Endodermal cell (in vitro differentiated cells): ENCODE measurements at places on chromosomes 2 and 18.

DNA sequence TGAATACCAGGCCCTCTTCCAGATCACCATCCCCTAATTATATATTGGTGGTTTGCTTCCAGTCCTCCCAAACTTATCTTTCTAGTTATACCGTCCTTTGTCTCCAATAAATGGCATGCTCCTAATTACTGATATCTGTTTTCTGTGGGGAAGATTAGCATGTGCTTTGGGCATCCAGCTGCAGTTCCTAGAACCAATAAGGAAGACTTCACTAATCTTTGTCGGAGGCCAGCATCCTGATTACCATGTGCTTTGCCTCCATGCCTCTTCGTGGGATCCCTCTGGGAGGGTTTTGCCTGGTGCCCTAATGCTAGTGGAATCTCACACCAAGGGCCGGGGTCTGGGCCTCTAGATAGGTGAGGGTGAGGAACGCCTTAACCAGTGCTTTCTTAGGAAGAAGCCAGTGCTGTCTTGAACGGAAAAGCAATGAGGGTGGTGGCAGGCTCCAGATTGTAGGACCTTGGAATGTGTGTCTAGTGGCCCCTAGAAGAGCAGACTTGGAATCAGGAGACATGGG lies 47.7 kb downstream of the ACKR3 start:
- peak; percentile 57 for DNase-seq

- no peak for DNase-seq
Measured at GRCh38 chr18:62258616-62259015, 66.5 kb upstream of the TNFRSF11A start.

DNA sequence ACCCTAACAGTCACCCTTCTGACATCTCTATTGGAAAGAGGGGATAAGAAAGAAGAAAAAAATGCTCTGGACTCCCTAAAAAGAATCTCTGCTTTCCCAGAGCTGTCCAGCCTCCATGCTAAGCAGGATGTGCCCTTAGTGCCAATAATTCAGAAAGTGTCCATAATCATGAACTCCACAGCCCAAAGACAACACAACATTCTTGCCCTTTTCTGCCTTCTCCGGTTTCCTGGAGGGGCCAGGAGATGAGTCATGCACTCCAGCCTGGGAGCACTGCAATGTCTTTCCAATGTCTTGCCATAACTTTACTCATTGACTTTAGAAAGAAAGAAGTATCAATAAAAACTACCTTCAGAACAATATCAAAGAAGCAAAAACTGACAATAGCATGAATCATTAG lies 44.0 kb downstream of the KLF7 start:
- DNase-seq, result no peak

DNA sequence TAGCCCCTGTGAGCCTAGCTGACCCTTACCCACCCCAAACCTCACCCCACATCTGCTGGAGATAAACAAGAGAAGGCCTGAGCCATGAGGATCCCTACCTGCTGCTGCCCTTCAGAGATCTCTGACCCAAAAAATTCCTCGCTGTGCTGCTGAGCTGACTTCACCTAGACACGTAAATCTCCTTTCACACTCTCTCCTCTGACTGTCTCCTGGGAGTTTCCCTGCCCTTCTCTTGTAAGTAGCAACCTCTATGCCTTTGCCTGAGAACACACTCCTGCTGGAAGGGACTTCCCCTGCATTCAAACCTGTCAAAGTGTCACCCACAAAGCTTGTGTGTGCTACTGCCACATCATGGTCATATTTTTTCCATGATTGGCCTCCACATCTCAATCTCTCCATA lies 134.2 kb upstream of the NOL4 start:
- no peak for DNase-seq

DNA sequence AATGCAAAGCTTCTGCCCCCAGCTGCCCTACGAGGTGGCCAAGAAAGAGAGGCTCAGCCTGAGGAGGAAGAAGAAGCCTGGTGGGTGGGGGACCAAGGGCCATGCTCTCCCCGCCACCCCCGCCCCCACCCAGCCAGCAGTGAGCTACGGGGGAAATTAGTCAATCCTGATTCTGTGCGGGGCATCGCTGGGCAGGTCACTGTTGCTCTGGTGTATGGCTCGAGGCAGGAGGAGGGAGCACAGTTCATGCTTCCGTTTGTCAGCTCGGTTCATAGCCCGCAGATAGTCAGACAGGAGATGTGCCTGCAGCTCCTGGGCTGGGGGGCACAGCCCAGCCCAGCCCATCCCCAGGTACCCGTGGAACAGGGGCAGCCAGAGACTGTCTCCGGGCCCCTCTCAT lies 17.1 kb downstream of the RAMP1 start:
- DNase-seq, result no peak

- DNase-seq, result no peak
Measured at GRCh38 chr2:75390169-75390568, 170.6 kb downstream of the EVA1A start.

DNA sequence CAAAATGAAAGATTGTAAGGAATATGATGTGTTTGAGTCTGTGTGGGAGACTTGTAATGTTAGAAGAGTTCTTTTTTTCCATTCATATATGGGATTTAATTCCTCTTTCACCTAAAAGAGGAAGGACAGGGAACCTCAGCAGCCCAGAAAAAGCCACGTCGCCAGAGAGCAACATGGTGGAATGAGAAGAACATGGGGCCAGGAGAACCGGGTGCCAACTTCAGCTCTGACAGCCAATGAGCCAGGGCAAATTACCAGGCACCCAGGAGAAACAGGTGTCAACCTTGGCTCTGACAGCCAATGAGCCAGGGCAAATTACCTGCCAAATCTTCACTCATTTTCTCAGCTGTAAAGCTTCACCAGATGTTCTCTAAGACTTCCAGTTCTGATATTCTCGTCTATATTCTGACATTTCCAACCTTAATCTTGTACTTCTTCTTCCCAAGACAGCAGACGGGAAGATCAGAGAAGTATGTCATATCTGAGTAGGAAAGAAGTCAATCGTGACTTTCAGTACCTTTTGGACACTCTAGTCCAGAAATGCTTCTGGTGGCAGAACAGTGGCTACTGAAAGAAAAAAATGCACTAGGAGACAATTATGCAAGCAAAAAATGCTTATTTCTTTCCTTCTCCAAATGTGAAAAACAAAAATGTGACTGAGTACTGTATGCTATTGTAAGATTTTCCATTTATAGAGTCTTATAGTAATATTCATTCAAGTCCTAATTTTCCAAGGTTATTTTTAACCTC lies 79.2 kb upstream of the COL5A2 start:
- DNase-seq, result no peak

DNA sequence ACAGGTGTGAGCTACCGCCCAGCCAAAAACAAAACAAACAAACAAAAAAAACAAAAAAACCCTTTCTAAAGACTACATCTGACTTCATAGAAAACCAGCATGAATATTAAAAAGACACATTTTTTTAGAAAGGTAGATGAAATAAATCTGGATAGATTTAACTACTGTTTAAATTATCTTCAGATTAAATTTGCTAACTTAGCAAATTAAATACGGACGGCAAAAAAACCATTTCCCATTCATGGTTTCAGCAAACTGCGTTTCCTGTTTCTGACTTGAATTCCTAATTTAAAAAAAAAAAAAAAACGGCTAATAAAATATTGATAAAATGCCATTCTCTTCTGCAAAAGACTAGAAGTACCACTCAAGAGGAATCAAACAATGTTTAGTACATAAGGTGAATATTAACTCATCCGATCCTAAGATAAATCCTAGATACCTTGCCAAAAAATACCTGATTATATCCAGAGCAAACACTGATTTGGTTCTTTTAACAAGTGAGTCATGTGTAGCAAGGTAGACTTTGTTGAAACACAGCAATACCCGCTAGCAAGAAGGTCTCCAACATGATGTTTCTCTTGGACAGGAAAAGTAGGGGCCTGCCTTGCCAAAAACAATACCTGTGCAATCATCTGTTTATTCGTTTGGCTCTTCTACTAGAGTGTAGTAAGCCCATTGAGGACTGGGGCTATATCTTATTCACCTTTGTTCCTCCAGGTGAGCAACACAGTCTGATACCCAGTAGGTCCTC lies 96.2 kb downstream of the BARD1 start:
- no peak for DNase-seq

- DNase-seq, result no peak
Measured at GRCh38 chr2:119233326-119234020, 9.8 kb downstream of the STEAP3 start.

- no peak for DNase-seq
Measured at GRCh38 chr2:27705851-27706622, 42.3 kb downstream of the SLC4A1AP start.

DNA sequence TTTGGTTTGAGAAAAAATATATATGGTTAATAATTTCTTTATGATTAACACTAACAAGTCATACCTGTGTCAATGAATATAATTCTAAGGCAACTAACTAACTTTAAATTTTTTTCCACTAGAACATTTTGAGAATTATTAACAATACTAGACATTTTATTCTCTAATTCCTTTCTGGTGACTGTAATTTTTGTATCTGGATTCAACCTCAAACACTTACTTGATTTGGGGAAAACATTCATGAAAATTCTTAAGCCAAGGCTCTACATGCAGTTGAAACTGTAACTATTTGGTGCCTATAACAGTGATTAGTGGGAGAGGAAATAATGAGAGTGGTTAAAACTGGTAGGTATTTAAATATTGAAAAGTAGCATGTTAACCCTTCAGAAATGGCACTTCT lies 546.5 kb upstream of the KLHL29 start:
- DNase-seq, result no peak

DNA sequence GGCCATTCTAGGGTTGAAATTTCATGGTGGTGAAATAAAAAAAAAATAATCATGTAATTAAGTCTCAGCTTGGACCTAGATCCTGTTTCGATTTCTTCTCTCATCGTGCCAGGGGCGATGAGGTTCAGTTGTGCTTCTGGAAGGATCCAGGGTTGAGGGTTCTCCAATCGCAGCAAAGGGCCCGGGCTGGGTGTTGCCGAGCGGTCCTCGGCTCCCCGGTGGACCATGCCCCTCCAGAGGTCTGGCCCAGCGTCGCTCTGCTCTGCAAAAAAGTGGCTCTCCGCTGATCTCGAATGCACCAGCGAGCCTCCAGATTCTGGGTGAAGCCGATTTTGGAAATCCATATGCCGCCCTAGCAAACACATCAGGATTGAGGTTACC lies 39.0 kb downstream of the EN1 start:
- peak; percentile 63 for DNase-seq

DNA sequence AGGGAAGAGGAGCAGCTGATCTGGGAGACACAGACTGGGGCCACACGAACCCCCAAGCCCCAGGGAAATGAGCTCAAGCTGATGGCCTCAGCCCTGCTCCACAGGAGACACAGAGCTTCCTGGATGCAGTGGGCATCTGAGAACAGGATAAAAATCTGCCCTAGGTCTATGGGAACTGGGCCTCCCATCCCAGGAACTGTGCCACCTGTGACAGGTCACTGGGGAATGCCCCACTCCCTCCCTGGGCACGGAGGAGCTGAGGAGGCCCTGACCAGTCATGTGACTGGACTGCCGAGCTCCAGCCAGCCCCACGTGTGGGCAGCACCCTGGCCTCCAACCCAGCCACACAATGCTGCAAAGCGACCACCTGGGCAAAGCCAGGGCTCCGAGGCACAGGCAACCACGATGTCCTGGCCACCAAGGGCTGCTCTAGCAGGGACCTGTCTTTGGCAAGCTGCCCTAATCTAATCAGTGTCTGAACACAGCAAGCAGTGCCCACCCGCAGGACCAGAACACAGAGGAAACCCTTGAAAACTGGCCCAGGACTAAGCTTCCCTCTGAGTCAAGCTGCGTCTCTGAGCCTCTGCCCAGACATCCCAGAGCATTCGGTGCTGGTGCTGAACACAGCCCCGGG lies 57.8 kb upstream of the ID2 start:
- DNase-seq, result no peak

- DNase-seq, result peak; percentile 42
Measured at GRCh38 chr2:218332920-218333645, 23.6 kb upstream of the CATIP start.

- no peak for DNase-seq
Measured at GRCh38 chr2:188607501-188607900, 315.8 kb downstream of the GULP1 start.

DNA sequence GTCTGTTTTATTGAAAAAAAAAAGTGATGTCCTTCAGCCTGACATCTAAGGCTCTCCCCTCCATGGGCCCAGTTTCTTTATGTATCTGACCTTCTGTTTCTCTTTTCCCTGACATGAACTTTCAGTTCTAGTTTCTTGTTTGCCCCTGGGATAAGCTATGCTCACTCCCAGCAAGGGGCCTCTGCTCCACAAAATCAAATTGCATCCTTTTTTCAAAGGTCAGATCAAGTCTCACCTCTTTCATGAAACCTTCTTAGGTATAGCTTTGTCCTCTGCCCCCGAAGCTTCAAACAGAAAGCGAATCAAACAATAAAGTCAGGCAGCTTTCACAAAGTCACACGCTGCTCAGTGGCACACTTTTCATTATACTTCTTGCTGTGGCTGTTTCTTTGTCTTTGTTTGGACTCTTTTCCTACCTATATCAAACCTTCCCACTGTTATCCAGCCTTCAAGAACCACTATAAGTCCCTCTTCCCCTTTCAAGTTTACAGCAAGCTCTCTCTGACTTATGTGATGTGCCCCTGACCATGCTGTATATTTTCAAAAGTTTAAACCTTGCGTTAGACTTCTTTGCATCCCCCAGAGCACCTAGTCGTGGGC lies 23.3 kb downstream of the MAP3K19 start:
- DNase-seq, result no peak

- DNase-seq, result peak; percentile 34
Measured at GRCh38 chr2:120986898-120987650, 251.4 kb downstream of the GLI2 start.

- no peak for DNase-seq
Measured at GRCh38 chr2:153641046-153641445, 162.5 kb upstream of the RPRM start.

- DNase-seq, result peak; percentile 81
Measured at GRCh38 chr2:56185582-56186046, 1.8 kb downstream of the CCDC85A start.

GRCh38 chr18:80231616-80232015 lies 15.7 kb downstream of the PARD6G start:
- DNase-seq, result no peak

DNA sequence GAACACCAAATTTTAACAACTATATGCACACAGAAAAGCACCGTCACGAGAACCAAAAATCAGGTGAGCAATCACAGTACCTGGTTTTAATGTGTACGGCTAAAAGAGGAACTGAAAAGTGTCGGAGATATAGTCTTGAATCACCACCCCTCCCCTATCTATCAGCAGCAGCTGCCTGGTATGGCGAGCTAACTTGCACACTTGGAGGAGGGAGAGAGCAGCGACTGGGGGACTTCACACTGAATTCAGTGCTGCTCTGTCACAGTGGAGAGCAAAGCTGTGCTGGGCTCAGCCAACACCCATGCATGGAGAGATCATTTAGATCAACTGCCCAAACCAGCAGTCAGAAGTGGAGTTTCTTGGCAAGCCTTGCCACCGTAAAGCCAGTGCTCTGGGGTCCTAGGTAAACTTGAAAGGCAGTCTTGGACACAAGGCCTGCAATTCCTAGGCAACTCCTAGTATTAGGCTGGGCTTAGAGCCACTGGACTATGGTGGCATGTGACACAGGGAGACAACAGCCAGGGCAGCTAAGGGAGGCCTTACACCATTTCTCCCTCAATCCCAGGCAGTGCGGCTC lies 89.2 kb upstream of the CD226 start:
- no peak for DNase-seq
